CD4-positive, alpha-beta T cell treated with Interleukin-12 subunit alpha and Interleukin-12 subunit beta, for 1 hour (primary cell): ENCODE measurements at places on chromosomes 13 and 19.

DNA sequence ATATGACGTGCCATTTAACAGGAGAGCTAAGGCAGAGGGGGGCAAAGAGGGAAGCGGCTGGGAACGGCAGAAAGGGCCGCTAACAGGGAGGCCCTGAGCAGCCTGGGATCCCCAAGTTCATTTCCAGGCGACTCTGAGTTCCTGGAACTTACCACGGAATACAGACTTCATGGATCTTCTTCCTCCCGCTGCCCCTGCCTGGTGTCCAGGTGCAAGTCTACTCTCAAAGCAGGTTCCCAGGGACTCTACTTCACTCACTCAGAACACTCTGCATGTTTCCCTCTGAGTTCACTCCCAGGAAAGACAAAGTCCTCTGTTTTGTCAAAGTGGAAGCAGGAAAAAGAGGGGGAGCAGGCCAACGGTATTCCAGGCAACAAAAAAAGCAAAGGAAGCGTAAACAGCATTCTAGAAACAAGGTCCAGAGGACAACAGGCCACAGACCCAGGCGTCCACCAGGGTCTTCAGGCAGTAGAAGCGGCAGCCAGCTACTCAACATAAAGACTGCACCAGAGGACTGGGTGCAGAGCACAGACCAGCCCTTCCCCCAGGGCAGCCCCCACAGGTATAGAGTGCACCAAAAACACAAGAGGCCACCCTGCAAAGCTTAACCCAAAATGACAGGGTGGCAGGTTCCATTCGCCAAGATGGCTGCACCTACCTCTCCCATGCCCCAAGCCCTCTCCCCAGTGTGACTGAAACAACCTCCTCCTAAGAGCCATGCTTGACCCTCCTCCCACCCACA is 3.0 kb downstream of the MIER2 start:
- no peak for DNase-seq

DNA sequence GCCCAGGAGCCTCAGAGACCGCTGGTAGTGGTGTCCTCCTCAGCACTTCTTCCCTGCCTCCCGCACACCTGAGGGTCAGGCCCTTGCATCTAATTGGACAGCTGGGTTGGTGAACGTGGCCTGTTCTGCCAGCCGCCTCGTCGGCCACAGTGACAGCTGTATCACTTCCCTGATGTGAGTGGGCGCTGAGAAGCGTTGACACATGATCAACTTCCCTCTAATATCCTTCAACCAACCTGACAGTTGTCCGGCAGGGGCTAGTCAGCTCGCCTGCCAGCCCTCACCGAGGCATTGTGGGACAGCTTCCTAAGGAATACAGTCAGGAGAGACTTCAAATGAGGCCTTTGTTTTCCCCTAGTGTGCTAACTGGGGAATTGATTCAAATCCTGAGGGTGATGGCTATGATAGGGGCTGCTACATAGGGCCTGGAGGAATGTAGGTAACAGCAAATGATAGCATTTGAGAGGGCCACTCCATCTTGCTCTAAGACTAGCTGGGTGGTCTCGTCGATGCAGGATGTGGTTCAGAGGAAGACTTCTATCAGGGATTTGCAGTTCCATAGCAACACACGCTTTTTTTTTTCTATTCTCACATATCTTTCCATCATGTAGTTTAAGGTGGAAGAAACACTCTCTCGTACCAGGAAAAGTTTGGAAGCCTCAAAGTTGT is 230.8 kb downstream of the TSHZ3 start:
- no peak for DNase-seq

DNA sequence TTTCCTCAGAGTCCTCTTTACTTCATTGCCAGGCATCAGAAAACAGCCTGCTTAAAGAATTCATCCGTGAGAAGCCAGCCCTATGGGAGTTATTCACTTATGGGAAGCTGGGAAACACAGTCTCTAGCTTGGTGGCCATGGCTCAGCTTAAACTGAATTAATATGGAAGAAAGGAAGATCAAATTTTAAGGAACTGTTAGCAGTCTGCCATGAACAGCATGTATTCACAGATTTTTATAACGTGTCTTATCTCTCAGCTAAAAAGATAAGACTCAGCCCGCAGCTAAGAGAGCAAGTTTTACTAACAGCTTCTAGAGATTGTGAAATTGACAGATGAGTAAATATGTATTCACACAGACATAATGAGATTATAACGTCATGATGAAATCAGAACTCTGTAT is 253.7 kb upstream of the RXFP2 start:
- no peak for DNase-seq

DNA sequence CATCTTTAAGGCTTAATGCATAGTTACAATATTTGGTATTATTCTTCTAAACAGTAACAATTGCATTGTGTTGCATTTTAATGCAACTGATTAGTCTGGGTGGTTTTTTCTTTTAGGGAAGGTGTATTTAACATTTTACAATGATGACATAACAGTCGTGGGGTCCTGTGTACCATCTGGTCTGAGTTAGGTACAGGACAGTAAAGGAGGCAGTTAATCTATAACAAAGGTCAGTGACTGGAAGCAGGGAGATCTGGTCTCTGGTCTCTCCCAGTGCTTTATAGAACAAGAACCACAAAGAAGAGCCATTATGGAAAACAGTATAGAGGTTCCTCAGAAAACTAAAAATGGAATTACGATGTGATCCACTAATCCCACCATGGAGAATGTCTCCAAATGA is 2.7 kb upstream of the OR7G2 start:
- DNase-seq, result no peak

GRCh38 chr13:109166804-109167203 is 537.4 kb downstream of the MYO16 start:
- DNase-seq, result no peak

GRCh38 chr13:97889803-97890202 is 63.7 kb upstream of the IPO5 start:
- DNase-seq, result no peak

DNA sequence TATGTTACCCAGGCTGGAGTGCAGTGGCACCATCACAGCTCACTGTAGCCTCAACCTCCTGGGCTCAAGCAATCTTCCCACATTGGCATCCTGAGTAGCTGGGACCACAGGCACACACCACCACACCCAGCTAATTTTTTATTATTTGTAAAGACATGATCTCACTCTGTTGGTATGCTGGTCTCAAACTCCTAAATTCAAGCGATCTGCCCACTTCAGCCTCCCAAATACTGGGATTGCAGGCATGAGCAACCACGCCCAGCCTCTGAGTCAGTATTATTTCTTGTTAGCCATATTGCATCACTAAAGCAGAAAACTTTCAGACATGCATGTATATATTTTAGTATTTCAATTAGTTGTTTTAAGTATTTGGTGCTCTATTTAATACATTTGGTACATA is 376.4 kb downstream of the GPC6 start:
- no peak for DNase-seq

DNA sequence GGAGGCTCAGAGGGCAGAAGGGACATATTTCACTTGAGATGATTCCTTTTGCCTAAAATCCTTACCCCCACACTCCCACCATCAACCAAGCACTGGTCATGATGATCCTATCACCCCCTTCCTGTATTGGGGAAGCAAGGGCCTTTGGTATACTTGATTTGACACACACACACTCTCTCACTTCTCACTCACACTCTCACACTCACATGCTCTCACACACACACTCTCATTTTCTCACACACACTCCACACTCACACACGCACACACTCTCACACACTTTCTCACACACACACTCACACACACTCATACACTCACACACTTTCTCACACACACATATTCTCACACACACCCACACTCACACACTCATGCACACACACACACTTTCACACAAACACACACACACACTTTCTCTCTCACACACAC is 8.6 kb downstream of the RGCC start:
- peak; percentile 53 for DNase-seq

DNA sequence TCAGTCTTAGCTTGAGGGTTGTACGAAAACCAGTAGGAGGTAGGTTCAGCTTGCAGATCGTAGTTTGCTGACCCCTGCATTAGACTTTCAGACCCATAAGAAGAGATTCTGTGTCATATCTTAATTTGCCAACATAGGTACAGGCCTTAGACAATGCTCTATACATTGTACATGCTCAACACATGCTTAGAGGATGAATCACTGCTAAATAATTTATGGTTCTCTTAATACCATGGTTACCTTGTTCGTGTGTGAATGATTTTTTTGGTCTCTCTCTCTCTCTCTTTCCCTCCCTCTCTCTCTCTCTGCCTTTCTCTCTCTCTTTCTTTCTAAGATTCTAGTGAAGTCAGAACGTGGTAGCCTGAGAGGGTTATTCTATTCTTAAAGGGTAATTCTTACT is 112.2 kb downstream of the FGF14 start:
- DNase-seq, result no peak

DNA sequence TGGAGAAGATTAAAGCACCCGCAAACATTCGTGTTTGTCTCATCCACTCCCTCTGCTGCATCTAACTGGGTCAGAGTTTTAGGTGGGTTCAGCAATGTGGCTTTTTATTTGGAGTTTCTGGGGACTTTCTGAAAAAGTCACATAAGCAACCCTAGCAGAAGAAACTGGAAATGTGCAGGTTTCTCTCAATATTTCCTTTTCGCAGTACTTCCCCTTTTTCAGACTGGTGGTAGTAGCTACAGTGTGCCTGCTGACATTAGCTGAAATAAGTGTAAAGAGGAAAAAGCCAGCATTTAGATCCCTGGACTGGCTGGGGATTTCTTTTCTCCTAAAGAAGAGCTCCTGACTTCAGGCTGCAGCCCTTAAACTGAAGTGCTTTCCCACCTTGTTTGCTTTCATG is 15.9 kb upstream of the OLFM4 start:
- no peak for DNase-seq

DNA sequence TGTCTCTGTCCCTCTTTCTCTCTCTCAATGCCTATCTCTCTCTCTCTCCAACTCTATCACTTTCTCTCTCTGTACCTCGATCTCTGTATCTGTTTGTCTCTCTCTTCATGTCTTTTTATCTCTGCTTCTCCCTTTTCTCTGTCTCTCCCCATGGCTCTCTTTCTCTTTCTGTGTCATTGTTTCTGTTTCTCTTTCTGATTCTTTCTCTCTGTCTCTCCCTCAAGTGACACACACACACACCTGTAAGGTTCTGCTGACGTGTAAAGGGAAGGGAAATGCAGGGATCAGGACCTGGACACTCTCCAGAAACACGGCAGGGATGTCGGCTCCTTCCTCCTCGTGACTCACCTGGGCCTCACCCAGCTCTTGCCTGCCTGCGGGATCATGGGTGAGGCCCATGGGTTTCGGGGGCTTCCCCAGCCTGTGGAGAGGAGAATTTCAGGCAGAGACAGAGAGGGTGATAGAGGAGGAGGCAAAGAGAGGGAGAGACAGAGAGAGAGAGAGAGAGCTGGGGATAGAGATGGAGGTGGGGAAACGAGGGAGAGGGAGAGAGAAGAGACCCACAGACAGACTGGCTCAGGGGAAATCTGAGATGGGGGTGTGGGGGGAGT is 5.4 kb upstream of the PLAUR start:
- DNase-seq, result no peak

DNA sequence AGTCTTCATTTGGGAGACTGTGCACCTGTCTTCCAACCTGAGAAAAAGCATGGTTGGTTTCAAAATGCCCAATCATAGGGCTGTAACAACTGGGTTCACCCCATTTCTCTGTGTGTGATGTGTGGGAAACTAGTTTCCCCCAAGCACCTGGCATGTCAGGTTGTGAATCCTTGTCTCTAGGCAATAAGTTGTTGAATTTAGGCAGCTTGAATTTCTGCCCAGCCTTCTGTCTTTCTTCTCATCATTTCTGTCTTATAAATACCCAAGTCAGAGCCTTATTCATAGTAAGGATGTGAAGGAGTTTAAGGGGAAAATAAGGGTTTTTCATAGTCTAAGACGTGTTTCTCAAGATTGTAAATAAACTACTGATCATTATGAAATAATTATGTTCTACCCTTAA is 170.7 kb upstream of the RNF113B start:
- no peak for DNase-seq

DNA sequence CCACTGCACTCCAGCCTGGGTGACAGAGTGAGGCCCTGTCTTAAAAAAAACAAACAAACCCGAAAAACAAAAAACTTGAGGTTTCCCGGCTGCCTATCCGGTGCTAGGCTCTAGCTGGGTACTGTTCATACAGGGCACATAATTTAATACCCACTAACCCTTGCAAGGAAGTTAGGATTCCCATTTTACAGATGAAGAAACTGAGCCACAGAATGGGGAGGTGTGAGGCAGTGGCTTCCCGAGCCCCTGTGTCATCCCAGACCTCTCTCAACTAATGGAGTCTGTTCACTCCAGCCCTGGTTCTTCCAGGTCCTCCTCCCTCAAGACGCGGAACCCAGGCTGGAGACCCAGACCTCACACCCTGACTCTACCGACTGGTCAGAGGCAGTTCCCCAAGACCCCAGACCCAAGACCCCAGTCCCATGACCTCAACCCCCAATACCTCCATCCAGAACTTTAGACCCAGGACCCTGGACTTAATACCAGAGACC is 576 bp downstream of the APBA3 start:
- peak; percentile 60 for DNase-seq

DNA sequence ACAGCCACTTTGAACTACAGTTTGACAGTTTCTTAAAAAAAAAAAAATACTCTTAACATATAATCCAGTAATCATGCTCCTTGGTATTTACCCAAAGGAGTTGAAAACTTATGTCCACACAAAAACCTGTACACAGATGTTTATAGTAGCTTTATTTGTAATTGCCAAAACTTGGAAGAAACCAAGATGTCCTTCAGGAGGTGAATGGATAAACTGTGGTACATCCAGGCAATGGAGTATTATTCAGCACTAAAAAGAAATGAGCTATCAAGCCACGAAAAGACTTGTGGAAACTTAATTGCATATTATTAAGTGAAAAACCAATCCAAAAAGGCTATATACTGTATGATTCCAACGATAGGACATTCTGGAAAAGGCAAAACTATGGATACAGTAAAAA is 44.9 kb downstream of the RCBTB2 start:
- no peak for DNase-seq

DNA sequence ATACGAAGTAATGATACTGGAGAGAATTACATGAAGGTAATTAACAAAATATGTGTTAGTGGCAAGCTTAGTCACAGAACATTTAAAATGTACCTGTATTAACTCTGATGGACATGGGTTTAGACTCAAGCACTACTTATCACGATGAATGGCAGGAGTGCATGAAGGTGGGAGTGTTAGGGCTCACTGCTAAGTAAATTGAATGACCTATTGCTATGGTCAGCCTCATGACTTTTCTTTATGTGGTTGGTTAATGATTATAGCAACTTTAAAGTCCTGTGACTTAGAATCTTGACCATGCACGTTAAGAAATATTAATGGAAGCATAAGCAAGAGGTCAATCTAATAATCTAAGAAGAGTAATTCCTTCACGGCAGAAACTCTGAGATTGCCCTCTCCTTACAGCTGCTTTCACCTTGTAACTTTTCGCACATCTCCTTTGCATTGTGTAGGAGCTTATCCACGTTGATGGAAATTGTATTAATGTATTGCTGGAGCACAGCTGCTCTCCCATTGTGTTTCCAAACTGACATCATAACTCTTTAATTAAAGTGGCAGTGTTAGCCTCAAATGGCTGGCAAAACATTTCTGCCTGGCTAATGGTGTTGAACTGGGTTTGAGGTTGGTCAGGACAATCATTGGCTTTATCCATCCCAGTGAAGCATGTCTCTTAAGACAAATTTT is 114.5 kb downstream of the RXFP2 start:
- DNase-seq, result no peak

- DNase-seq, result no peak
These were observed at the start of gene DCLK1 for GRCh38 chr13:36131222-36131930. DCLK1 (minus strand) TSS chr13:36131382.

GRCh38 chr13:28012383-28012782 is 23.9 kb upstream of the URAD start:
- DNase-seq, result no peak
